ENCODE measurements at places on chromosomes 7 and 10.

DNA sequence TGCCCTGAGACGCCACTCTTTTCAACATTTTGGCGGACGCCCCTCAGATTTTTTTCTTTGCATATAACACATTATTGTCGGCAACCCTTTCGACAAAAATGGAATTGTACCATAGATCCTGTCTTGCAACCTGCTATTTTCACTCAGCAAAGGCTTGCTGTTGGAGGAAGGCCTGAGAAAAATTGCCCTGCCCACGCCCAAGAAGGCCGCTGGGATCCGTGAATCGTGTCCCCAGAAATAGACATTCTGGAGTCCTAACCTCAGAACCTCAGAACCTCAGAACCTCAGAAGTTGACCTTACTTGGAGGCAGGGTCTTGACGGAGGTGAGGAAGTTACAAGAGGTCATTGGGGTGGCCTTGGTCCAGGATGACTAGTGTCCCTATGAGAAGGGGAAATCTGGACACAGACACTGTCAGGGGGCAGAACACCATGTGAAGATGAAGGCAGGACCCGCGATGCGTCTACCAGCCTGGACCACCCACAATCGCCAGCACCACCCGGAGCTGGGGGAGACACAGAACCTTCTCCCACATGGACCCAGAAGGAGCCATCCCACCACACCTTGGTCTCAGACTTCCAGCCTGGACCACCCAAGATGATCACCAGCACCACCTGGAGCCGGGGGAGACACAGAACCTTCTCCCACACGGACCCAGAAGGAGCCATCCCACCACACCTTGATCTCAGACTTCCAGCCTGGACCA is 19.1 kb upstream of the DNAAF5 start:
- no peak for DNase-seq

GRCh38 chr10:79148452-79149344 is 79.9 kb downstream of the ZMIZ1 start:
- DNase-seq: no peak

GRCh38 chr7:77481615-77482014 is 55.5 kb upstream of the PTPN12 start:
- no peak for DNase-seq

DNA sequence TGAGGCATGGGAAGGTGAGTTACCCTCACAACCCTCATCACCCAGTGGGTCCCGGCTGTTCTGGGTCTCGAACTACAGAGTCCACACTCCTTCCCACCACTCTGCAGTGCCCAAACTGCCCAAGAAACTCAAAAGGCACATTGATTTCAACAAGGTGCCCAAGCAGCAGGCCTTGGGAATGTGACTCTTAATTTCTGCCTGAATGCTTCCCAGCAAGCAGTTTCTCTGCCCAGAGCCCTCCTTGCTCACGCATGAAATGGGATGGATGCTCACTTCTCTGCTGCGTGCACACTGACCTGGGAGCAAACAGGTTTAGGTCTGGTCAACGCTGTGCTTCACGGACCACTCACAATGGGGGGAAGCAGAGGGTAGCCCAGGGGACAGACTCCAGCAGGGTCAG is 77.9 kb downstream of the GRB10 start:
- no peak for DNase-seq

DNA sequence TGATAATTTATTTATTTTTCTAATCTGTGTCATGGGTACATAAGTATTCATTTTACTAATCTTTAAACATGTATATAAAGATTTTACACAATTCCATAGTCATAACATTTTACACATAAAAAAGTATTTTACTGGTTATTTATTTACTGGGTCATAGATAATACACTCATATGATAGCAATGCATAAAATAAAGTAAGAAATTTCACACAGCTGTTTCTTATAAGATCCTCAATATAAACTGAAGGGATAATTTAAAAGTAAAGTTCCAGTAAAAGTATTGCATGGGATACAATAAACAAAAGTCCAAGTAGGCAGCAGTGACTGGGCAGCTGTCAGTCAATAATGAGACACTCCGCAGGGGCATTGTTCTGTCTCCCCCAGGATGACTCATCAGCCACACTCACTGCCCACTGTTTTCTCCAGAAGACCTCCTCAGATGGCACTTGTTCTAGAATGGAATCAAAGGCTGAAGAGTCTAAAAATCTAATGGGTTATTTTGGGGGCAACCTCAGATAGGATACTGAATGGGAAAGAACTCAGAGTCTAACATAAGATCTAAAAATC is 32.7 kb downstream of the DPY19L1 start:
- no peak for DNase-seq

- no peak for DNase-seq
Observed at GRCh38 chr10:79047875-79048638, 20.7 kb upstream of the ZMIZ1 start.

- no peak for DNase-seq
Observed at GRCh38 chr10:63761243-63761642, 240.0 kb downstream of the REEP3 start.

- no peak for DNase-seq
Observed at GRCh38 chr7:73931502-73931901, 70.5 kb downstream of the TMEM270 start.

- peak; percentile 11 for DNase-seq
Observed at GRCh38 chr10:92222603-92223262, 68.1 kb downstream of the CPEB3 start.

DNA sequence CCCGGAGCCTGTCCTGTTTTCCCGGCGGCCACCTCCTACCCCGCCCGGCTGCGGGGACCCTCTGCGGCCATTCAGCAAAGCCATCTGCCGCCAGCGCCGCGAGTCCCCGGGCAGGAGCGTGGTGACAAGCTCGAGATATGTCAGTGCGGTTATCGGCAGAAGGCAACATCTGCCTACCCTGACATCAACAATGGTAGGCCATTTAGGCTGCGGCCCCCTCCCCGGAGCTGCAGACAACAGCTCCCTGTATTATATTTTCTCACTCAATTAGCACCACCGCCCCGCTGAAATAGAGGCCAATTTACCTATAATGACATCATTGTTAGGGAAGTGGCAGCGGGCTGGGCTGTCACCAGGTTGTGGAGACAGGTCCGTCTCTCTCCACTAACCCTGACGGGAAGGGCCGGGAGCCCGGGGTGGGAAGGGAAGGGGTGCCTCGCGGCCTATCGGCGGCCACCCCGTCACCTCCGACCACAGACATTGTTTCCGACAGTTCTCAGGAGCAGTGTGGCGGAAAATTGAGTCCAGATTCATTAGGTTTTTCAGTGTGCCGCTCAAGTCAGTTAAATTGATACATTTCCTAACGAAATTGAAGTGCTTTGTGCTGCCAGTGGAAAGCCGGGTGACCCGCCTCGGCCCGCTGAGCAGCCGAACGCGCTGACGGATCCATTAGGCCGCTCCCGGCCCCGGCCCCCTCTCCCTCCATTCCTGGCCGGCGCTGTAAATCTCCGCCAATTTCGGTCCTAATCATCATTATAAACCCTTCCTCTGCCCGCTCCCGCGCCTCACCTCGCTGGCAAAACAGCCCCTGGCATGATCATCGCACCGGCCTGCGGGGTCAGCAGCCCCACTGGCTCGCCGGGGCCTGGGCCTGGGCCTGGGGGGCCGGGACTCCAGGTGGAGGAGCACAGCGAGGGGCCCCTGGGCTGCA is 43.0 kb downstream of the UNCX start:
- no peak for DNase-seq

DNA sequence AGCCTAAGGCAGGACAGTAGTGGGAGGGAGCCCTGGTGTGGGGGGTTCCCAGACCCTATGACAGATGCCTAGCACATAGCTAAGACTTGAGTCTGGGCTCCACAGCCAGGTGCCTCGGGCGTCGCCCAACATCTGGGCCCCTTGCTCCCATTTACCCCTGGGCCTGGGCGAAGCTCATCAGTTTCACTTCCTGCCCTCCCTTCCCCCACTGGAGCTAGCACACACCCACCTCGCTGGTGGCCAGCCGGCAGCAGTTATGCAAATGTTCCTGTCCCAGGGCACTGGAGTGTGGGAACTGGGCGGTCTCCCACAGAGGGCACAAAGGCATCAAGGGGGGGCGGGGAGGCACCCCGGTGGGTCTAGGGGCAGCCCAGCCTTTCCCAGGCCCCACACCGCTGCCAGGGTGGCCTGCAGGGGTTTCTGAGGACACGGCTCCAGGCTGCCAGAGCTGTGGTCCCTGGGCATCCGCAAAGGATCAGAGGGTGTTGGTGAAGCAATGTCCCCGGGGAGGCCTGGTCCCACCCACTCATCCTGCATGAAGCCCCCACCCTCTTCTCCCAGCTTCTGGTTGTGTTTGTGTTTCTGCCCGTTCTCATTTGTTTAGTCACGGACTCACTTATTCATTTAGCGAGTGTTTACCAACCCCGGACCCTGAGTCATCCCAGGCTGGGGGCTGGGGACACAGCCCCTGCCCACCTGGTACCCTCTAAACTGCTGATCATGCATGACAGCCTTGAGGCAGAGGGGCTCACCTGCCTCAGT is 20.4 kb downstream of the SH2B2 start:
- no peak for DNase-seq

GRCh38 chr7:114777288-114777687 is 144.6 kb upstream of the MDFIC start:
- DNase-seq: no peak

DNA sequence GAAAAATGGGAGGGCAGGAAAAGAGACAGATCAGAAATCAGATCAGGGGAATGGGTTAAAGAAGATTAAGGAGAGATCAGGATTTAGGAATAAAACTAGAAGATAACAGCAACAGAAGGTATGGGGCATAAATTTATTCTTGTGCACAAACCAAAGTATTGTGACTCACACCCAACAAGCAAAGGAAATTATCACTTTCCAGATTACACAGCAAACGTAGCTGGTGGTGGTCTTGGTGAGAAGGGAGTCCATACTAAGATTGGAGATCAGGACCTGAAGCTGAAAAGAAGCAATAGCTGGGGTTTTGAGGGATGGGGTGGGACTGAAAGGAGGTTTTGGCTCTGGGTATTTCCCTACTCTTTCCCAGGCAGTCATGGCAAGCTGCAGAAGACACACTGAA is 3.5 kb upstream of the MYOZ1 start:
- DNase-seq: no peak

GRCh38 chr7:33806298-33807154 is 98.8 kb upstream of the BMPER start:
- DNase-seq: no peak

DNA sequence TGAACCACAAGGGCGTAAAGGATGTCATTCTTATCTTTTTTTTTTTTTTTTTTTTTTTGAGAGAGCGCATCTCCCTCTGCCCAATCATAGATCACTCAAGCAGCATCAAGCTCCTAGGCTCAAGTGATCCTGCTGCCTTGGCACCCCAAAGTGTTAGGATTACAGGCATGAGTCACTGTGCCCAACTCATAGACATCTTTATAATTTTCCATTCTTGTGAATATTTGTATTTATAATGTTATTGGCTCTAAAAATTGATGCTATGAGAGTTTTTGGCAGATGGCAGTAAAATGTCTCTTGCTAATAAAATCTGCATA is 128.7 kb downstream of the AKR1D1 start:
- no peak for DNase-seq

- DNase-seq: no peak
Observed at GRCh38 chr7:3336042-3336665, 35.1 kb downstream of the SDK1 start.

- no peak for DNase-seq
Observed at GRCh38 chr7:142894985-142895593, 9.5 kb upstream of the TRPV6 start.

- no peak for DNase-seq
Observed at GRCh38 chr10:115921795-115922194, 351.2 kb downstream of the GFRA1 start.

- no peak for DNase-seq
Observed at GRCh38 chr7:52325237-52325636, 710.2 kb upstream of the POM121L12 start.

DNA sequence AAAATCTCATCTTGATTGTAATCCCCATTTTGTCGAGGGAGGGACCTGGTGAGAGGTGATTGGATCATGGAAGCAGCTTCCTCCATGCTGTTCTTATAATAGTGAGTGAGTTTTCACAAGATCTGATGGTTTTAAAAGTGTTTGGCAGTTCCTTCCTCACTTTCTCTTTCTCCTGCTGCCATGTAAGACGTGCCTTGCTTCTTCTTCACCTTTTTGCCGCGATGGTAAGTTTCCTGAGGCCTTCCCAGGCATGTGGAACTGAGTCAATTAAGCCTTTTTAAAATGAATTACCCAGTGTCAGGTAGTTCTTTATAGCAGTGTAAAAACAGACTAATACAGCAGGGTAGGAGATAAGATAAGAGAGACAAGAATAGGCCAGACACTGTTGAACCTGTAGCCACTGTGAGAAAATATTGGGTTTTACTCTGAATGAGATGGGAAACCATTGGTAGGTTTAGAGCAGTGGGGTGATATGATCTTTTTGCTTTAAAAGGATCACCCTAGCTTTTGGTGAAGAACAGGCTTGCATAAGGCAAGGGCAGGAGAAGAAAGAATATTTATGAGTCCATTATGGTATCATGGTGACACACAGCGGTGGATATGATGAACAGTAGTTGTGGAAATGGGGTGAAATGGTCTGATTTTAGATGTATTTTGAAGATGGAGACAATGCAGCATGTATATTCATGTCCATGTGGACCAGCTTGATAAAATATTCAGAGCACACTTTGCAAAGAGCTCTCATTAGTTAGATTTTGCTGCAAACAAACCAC is 11.5 kb downstream of the OR6B1 start:
- DNase-seq: no peak

GRCh38 chr10:71244431-71245419 is 32.4 kb downstream of the UNC5B start:
- DNase-seq: no peak

GRCh38 chr7:5278766-5279165 is 4.0 kb upstream of the SLC29A4 start:
- DNase-seq: no peak

DNA sequence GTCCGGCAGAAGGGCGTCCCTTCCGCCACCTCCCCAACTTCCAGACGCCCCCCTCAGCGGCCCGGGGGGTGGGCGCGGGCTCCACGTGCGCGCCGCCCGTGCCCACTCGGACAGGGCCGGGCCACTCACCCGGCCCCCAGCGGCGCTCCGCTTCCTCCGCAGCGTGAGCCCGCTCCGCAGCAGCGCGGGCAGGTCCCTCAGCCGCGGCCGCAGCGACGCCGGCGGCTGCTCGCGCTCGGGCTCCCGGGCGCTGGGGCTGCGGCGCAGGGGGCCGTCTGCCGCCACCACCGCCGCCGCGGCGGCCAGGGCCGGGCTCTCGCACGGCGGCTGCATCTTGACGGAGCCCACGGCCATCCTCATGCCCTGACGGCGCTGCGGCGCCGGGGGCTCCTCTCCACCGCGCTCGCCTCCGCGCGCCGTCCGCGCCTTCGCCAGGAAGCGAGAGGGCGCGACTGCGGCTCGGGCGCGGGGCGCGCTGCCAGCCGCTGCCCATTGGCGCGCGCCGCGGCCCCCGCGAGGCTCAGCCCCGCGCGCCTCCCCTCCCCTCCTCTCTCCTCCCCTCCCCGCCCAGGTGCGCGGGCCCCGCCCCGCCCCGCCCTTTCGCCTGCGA is at the start of gene RAPGEF5:
Gene RAPGEF5 (minus strand): TSS at position 454 of the 610 bp plus-strand sequence. CDS start 94 bp downstream, at position 360.
- no peak for DNase-seq

- DNase-seq: peak; percentile 29
Observed at GRCh38 chr7:103573479-103574058, 127.6 kb upstream of the SLC26A5 start.

Data from SW 1271 (cell line).